ENCODE measurements at places on chromosomes 13 and 19. TPM values are rescaled to one million over a fixed set of nuclear protein-coding genes. Genes with fewer than 3 reads are reported as not detected.
A peak's percentile ranks its signal among the peaks of the same experiment; 100 is the strongest.

DNA sequence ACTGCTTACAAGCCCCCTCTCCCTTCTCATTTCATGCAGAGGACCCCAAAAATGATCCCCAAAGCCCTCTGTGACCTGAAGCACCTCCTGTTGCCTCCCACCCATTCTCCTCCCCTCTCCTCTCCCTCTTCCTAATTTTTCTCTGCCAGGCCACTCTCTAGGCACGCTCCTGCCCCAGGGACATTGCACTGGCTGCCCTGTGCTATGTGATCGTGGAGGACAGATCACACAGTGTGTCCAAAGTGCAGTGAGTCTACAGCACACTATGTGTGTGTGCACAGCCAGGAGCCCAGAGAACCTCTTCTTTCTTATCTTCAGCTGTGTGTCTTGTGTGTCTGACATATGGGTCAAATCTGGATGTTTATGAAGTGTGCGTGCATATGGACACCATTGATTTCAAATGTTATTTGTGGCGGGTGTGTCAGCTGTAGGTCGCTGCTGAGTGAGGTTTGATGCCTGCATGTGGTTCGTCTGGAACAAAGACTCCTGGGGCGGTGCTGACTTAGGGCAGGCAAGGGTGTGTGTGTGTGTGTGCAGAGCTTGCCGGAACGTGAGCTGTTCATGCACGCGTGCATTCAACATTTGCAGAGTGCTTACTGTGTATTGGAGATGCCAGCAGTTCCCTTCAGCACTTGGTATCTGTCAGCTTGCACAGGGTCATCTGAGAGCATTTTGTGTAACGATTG is 2.1 kb upstream of the KLHL26 start:
- no peaks in the 10 kb centered on the region for H3K27me3 ChIP-seq
- H3K4me1 ChIP-seq: peaks cover 5% of the 10 kb centered on the region
- no peaks in the 10 kb centered on the region for H3K36me3 ChIP-seq

The BCAM gene
- total RNA-seq: 33.0 TPM

- H3K4me3 ChIP-seq: no peak overlapping the region
- no peak overlapping the region for H3K27ac ChIP-seq
- peaks cover 6% of the 10 kb centered on the region for H3K4me1 ChIP-seq
- no peak for DNase-seq
- peaks cover 4% of the 10 kb centered on the region for H3K36me3 ChIP-seq
- H3K27me3 ChIP-seq: no peaks in the 10 kb centered on the region
Observed at GRCh38 chr19:49626226-49626625, 13.7 kb downstream of the RRAS start.

DNA sequence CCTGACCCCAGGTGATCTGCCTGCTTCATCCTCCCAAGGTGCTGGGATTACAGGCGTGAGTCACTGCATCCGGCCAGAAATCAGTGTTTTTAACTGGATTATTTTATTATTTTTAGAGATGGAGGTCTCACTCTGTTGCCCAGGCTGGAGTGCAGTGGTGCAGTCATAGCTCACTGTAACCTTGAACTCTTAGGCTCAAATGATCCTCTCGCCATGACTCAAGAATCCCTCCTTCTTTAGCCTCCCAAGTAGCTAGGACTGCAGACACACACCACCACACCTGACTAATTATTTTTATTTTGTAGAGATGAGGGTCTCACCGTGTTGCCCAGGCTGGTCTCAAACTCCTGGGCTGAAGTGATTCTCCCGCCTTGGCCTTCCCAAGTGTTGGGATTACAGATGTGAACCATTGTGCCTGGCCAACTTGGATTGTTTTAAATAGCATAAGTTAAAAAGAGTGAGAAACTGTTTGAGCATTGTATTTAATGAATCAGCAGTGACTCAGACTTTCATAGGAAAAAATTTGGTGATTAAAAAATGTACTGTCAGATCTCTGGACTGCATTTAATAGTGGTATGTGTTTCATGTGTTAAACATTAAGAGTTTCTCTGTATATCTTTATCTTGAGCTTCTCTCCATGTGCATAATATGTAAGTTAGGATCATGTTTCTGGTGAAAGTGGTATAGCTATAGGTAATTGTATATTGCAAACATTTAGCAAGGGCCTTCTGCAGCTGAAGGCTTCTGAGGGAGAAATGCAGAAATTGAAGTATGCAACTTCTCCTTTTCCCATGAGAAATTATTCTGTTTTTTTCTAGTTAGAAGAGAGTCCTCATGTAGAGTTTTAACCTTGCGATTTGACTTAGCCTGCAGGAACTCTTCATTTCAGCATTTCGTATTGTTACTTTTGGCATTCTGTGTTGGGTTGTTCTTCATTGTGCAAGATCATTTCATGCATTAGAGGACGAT is 121.2 kb downstream of the PCCA start:
- H3K36me3 ChIP-seq: no peaks in the 10 kb centered on the region
- no peak for DNase-seq
- H3K27ac ChIP-seq: no peak overlapping the region
- no peaks in the 10 kb centered on the region for H3K27me3 ChIP-seq
- H3K4me3 ChIP-seq: no peak overlapping the region

DNA sequence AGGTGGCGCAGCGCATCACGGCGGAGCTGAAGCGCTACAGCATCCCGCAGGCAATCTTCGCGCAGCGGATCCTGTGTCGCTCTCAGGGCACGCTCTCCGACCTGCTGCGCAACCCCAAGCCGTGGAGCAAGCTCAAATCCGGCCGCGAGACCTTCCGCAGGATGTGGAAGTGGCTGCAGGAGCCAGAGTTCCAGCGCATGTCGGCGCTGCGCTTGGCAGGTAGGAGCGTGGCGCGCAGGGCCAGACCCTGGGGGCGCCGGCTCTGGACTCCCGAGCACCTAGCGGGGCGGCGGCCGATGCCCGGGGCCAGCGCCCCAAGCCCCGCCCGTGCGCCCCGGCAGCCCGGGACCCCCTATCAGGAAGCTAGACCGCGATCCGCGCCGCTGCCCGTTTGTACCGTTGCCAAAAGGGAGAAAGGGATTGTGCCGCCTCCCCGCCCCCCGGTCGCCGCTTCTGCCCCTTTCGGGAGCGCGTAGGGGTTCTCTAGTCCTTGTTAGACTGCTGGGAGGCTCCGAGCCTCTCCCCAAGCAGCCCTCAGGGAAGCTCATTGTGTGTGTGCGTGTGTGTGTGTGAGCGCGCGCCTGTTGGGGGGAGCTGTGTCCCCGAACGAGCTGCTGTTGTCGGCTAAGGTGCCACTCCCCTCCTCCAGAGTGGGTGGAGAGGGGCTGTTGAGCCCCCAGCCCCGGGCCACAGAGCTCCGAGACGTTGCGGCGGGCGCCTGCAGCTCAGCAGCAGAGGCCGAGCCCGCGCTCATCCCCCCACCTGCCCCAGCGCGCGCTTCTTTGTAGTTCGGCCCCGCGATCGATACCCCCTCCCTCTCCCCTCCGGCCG is 1.5 kb downstream of the ONECUT3 start:
- H3K36me3 ChIP-seq: no peaks in the 10 kb centered on the region
- no peak overlapping the region for H3K27ac ChIP-seq
- no peak overlapping the region for H3K4me3 ChIP-seq
- peaks cover under 1% of the 10 kb centered on the region for H3K4me1 ChIP-seq
- H3K27me3 ChIP-seq: no peaks in the 10 kb centered on the region
- peak; percentile 59 for DNase-seq

The TNFRSF19 gene
- 3.3 TPM for total RNA-seq

DNA sequence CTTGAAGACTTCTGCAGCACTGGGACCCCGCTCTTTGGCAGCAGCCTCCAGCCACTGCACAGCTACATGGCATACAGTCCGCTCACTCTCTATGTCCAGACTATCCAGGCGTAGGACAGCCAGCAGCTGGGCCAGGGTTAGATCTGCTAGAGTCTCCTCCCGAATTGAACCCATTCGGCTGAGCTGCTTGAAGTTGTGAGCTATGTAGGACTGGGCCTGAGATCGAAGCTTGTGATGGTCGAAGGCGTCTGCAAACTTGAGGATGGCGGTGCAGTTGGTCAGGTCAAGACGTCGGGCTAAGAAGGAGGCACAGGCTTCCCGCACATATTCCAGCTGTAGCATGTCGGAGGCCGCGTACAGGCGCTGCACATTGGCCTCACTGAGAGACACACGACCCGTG is 900 bp downstream of the KBTBD7 start:
- no peaks in the 10 kb centered on the region for H3K36me3 ChIP-seq
- DNase-seq: no peak
- H3K27ac ChIP-seq: no peak overlapping the region
- H3K4me3 ChIP-seq: peak overlapping the region; percentile 55
- H3K27me3 ChIP-seq: no peaks in the 10 kb centered on the region

GRCh38 chr19:4620675-4621074 is 18.6 kb upstream of the TNFAIP8L1 start:
- H3K36me3 ChIP-seq: no peaks in the 10 kb centered on the region
- no peaks in the 10 kb centered on the region for H3K27me3 ChIP-seq
- no peak overlapping the region for H3K27ac ChIP-seq

- H3K36me3 ChIP-seq: no peaks in the 10 kb centered on the region
- no peak for DNase-seq
- H3K27me3 ChIP-seq: no peaks in the 10 kb centered on the region
- no peaks in the 10 kb centered on the region for H3K4me1 ChIP-seq
- H3K27ac ChIP-seq: no peak overlapping the region
- no peak overlapping the region for H3K4me3 ChIP-seq
Observed at GRCh38 chr19:41930926-41931592, 2.8 kb upstream of the ERFL start.

GRCh38 chr13:37736045-37736444 is 133.5 kb downstream of the TRPC4 start:
- H3K27ac ChIP-seq: no peak overlapping the region
- H3K36me3 ChIP-seq: no peaks in the 10 kb centered on the region
- H3K4me1 ChIP-seq: no peaks in the 10 kb centered on the region
- H3K4me3 ChIP-seq: no peak overlapping the region
- no peak for DNase-seq

The ZNF888 gene
- 5.0 TPM for total RNA-seq

DNA sequence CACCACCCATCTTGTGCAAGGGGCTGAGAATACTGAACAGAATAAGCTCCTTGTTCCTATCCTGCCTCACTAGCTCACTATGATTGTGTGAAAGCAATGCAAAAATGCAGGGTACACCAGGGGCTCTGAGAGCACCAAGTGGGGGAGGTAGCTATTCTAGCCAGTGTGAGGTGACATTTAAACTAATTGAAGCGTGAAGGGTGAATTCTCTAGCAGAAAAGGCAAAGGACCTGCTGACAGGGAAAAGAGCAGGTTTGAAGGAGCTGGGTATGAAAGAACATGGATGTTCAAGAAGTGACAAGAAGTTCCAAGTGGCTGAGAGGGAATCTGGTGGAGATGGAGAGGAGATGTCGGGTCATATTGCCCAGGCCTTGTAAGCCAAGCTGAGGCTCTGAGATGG is 64.2 kb downstream of the SIAH3 start:
- H3K27me3 ChIP-seq: no peaks in the 10 kb centered on the region
- H3K36me3 ChIP-seq: no peaks in the 10 kb centered on the region
- no peak for DNase-seq
- no peak overlapping the region for H3K4me3 ChIP-seq
- H3K4me1 ChIP-seq: peaks cover 8% of the 10 kb centered on the region
- H3K27ac ChIP-seq: no peak overlapping the region

The UHRF1 gene
- 0.28 TPM for total RNA-seq

- no peaks in the 10 kb centered on the region for H3K36me3 ChIP-seq
- H3K27me3 ChIP-seq: no peaks in the 10 kb centered on the region
- peaks cover 48% of the 10 kb centered on the region for H3K4me1 ChIP-seq
- peak overlapping the region; percentile 6 for H3K4me3 ChIP-seq
Observed at GRCh38 chr19:18839465-18840287, 7.9 kb downstream of the UPF1 start.

The IZUMO4 gene
- total RNA-seq: 5.3 TPM

- no peak overlapping the region for H3K4me3 ChIP-seq
- H3K4me1 ChIP-seq: peaks cover 15% of the 10 kb centered on the region
- H3K27ac ChIP-seq: peak overlapping the region; percentile 98
- no peaks in the 10 kb centered on the region for H3K27me3 ChIP-seq
- H3K36me3 ChIP-seq: no peaks in the 10 kb centered on the region
Observed at GRCh38 chr19:39410831-39411080, 1.7 kb upstream of the PLEKHG2 start.

DNA sequence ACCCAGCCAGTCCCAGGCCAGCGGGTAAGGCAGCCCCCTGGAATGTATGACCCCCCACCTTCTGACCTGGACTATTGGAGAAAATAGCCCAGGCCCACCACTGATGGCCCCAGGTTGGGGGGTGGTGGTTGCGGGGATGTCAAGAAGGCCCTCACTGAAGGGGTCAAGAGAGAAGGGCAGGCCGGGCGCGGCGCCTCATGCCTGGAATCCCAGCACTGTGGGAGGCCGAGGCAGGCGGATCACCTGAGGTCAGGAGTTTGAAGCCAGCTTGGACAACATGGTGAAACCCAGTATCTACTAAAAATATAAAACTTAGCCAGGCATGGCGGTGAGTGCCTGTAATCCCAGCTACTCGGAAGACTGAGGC is 1.5 kb upstream of the ADAMTSL5 start:
- no peak for DNase-seq
- H3K4me1 ChIP-seq: no peaks in the 10 kb centered on the region
- H3K27ac ChIP-seq: no peak overlapping the region
- no peak overlapping the region for H3K4me3 ChIP-seq

DNA sequence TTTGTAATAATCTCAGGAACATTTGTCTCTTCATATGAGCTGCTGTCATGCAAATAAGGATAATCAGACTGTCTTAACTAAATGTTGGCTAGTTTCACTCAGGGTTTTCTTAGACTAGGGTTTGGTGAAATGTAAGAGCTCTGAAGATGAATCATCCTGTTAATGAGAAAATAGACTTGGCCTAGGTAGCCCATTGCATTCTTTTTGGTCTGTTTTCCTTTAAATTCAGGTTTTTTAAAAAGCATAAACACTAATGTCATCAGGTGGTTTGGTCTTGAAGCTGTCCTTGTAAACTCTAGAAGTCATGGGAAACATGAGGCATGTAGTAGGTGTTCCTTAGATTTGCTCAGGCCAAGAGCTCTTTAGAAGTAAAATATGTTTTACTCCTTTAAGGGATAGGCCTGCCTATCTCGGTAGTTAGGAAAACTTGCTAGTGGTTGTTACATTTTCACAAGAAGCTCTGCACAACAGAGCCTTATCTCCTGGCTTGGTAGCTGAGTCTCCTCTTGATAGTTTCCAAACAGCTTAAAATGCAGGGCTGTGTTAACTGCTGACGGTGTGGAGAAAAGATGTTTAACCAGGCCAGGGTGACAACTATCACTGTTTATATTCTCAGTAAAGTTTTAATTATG is 62.0 kb upstream of the C1QTNF9B start:
- no peaks in the 10 kb centered on the region for H3K27me3 ChIP-seq
- H3K4me3 ChIP-seq: no peak overlapping the region
- DNase-seq: no peak
- H3K27ac ChIP-seq: no peak overlapping the region

The TMEM86B gene
- total RNA-seq: 1.4 TPM

DNA sequence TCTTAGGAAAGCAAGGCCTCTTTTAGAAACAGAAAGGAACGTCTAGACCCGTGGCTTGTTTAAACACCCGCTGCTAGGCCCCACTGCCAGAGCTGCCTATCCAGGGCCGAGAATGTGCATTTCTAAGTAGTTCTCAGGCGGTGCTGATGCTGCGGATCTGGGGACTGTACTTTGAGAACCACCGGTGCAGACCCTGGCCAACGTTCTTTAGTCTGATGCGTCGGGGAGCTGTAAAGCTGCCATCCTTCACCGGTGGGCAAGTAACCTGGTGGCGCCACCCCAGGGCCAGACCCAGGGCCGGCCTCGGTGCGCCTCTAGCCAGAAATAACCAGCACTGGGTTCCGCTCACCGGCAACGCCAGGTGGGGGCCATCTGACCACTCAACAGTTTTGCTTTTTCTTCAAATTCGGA is 47.1 kb downstream of the TGDS start:
- no peaks in the 10 kb centered on the region for H3K36me3 ChIP-seq
- DNase-seq: peak; percentile 77
- no peaks in the 10 kb centered on the region for H3K4me1 ChIP-seq
- peak overlapping the region; percentile 67 for H3K4me3 ChIP-seq
- H3K27me3 ChIP-seq: no peaks in the 10 kb centered on the region

- no peak overlapping the region for H3K4me3 ChIP-seq
- H3K27ac ChIP-seq: no peak overlapping the region
- no peak for DNase-seq
- H3K27me3 ChIP-seq: no peaks in the 10 kb centered on the region
- H3K4me1 ChIP-seq: no peaks in the 10 kb centered on the region
Observed at GRCh38 chr13:46527237-46527636, 25.7 kb upstream of the LRCH1 start.
